ENCODE measurements at places on chromosomes 5 and 9.

GRCh38 chr5:64827703-64828102 lies 59.0 kb downstream of the CWC27 start:
- no peak overlapping the region for H3K27ac ChIP-seq
- no peak for DNase-seq
- 0 out of 2 replicates have a peak, but pooled peaks cover 10% of the 10 kb centered on the region for H3K4me1 ChIP-seq

DNA sequence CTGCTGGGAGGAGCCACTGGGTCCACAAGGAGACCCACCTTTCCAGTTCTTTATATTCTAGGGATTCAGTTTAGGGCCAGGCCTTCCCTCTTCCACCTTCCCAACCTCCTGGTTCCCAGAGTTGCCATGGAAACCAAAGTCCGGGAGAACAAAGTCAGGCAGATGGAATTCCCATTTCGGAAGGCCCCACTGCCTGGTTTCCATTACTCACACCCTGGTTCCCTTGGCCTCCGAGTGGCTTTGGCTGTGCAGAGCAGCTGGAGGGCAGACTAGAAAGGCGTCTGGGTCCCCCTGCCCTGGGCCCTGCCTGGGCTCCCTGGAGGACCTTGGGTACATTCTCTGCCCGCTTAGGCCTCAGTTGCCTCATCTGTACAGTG lies 136.1 kb downstream of the RGS3 start:
- peaks cover 25% of the 10 kb centered on the region for H3K36me3 ChIP-seq
- DNase-seq = peak; percentile 92
- H3K27ac ChIP-seq = peak overlapping the region; percentile 93
- H3K4me1 ChIP-seq = peaks cover 90% of the 10 kb centered on the region
- H3K4me3 ChIP-seq = peak overlapping the region; percentile 44
- peaks cover 7% of the 10 kb centered on the region for H3K27me3 ChIP-seq

GRCh38 chr5:109692852-109693251 lies 3.1 kb downstream of the MAN2A1 start:
- DNase-seq = no peak
- H3K27me3 ChIP-seq = peaks cover 2% of the 10 kb centered on the region
- H3K4me3 ChIP-seq = peak overlapping the region; percentile 57
- peak overlapping the region; percentile 65 for H3K27ac ChIP-seq
- peaks cover 50% of the 10 kb centered on the region for H3K4me1 ChIP-seq

- DNase-seq = no peak
- no peaks in the 10 kb centered on the region for H3K36me3 ChIP-seq
- no peaks in the 10 kb centered on the region for H3K4me1 ChIP-seq
- H3K4me3 ChIP-seq = no peak overlapping the region
These were observed 32.2 kb upstream of the PAX5 start for GRCh38 chr9:37066139-37066725.

DNA sequence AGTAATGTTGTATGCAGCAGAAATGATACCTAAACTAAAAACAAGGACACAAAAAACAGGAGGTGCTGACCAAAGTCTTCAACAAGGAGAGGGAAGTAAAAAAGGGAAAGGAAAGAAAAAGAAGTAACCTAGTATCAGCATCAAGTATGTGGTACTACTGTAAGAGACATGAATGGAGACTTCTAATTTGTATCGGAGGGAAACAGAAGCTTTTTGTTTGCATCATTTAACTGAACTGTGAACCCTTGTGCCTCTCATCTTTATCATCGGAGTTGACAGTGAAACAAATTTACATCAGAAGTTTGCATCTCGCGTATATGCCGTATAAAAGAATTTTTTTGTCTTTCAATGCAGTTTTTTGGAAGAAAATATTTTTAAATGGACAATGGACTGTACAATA lies 6.3 kb downstream of the SRP19 start:
- no peak overlapping the region for H3K27ac ChIP-seq
- H3K4me3 ChIP-seq = no peak overlapping the region
- H3K27me3 ChIP-seq = no peaks in the 10 kb centered on the region
- peaks cover 40% of the 10 kb centered on the region for H3K36me3 ChIP-seq

- H3K4me3 ChIP-seq = no peak overlapping the region
- H3K4me1 ChIP-seq = no peaks in the 10 kb centered on the region
- no peak overlapping the region for H3K27ac ChIP-seq
- H3K36me3 ChIP-seq = no peaks in the 10 kb centered on the region
- H3K27me3 ChIP-seq = no peaks in the 10 kb centered on the region
- DNase-seq = no peak
These were observed 422.6 kb downstream of the EFNA5 start for GRCh38 chr5:107248066-107248695.

- H3K4me1 ChIP-seq = 0 out of 2 replicates have a peak, but pooled peaks cover 6% of the 10 kb centered on the region
- peaks cover 9% of the 10 kb centered on the region for H3K27me3 ChIP-seq
- no peak overlapping the region for H3K27ac ChIP-seq
- no peak overlapping the region for H3K4me3 ChIP-seq
- DNase-seq = no peak
These were observed 60.9 kb downstream of the IL31RA start for GRCh38 chr5:55911784-55912653.

DNA sequence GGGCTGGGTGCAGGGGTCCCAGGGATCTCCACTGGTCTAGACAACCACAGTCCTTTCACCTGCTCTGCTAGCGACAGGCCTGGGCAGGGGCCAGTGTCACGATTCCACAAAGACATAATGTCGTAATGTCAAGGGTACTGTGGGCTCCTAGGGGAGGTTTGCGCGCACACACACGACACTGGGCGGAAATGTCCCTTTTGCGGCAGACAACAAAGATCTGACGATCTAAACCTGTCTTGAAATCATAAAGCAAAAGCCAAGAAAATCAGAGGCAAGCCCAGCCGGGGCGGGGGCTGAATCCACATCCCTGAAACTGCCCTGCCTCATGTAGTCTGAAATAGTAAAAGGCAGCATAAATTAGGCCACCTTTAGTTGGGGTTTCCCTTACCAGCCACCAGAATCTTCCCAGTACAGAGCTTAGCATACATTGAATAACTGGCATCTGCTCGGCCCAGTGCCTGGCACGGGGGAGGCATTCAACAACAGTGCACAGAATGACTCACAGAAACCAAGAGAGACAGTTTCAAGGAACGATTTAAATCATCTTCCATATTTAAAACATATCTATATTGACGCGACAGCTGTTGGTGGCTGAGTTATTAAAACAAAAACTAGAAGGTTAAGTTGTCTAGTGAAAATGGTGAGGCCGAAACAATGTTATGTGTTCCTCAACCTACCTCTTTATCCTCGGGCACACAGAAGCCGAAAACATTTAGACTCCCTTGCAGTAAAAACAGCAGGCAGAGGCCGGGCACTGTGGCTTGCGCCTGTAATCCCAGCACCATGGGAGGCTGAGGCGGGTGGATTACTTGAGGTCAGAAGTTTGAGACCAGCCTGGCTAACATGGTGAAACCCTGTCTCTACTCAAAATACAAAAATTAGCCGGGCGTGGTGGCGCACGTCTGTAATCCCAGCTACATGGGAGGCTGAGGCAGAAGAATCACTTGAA lies 151.0 kb downstream of the MYO10 start:
- no peak for DNase-seq
- peak overlapping the region; percentile 61 for H3K27ac ChIP-seq
- H3K36me3 ChIP-seq = peaks cover 47% of the 10 kb centered on the region
- peaks cover 69% of the 10 kb centered on the region for H3K4me1 ChIP-seq
- H3K4me3 ChIP-seq = no peak overlapping the region

GRCh38 chr9:111904026-111904425 lies 7.4 kb downstream of the UGCG start:
- H3K4me3 ChIP-seq = peak overlapping the region; percentile 10
- peaks cover 53% of the 10 kb centered on the region for H3K4me1 ChIP-seq
- H3K36me3 ChIP-seq = peaks cover 23% of the 10 kb centered on the region
- no peak overlapping the region for H3K27ac ChIP-seq
- peaks cover 1% of the 10 kb centered on the region for H3K27me3 ChIP-seq
- no peak for DNase-seq

DNA sequence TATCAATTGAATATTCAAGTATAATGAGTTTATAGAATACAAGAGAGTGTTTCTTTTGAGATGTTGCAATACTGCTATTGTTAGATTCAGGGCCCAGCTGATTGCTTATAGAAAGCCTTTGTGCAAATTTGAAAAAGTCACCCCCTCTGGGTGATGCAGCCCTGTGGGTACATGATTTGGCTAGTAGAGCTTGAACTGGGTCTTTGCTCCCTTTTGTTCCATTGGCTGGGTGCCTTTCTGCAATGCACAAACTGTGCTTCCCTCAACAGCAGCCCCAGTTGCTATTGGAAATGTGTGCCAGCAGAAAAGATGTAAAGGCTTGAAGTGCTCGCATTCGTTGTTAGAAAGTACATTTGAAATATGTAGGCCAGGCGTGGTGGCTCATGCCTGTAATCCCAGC lies 61.8 kb upstream of the CEMIP2 start:
- H3K36me3 ChIP-seq = no peaks in the 10 kb centered on the region
- DNase-seq = no peak
- peaks cover 20% of the 10 kb centered on the region for H3K4me1 ChIP-seq
- peaks cover 5% of the 10 kb centered on the region for H3K27me3 ChIP-seq

- H3K27me3 ChIP-seq = no peaks in the 10 kb centered on the region
- H3K4me1 ChIP-seq = peaks cover 37% of the 10 kb centered on the region
- H3K36me3 ChIP-seq = no peaks in the 10 kb centered on the region
- no peak overlapping the region for H3K27ac ChIP-seq
- no peak overlapping the region for H3K4me3 ChIP-seq
These were observed 81.5 kb downstream of the DAB2IP start for GRCh38 chr9:121732886-121733285.

GRCh38 chr5:37598733-37599132 lies 219.6 kb downstream of the WDR70 start:
- peaks cover 23% of the 10 kb centered on the region for H3K36me3 ChIP-seq
- H3K4me3 ChIP-seq = no peak overlapping the region
- H3K27ac ChIP-seq = no peak overlapping the region

DNA sequence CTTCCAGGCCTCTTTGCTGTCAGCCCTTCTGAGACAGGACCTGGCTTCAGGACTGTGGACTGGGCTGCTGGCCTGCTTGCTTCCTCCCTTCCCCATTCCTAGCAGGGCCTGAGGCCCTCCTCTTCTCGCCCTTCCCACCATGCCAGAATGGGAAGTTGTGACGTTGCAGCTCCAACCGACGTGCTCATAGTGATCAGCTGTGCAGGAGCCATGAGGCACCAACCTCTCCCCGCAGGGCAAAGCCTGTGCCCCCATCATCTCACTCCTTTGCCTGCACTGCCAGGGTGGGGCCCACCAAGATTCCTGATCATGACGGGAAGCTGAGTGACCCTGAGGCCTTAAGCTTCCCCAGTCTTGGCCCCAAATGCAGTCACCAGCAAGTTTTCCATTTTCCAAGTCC lies 45.1 kb upstream of the GARNL3 start:
- no peak overlapping the region for H3K27ac ChIP-seq
- DNase-seq = no peak
- peaks cover 6% of the 10 kb centered on the region for H3K4me1 ChIP-seq
- H3K27me3 ChIP-seq = peaks cover 32% of the 10 kb centered on the region
- no peak overlapping the region for H3K4me3 ChIP-seq

GRCh38 chr9:16866587-16866986 lies 3.9 kb downstream of the BNC2 start:
- H3K27ac ChIP-seq = peak overlapping the region; percentile 90
- no peak for DNase-seq
- H3K36me3 ChIP-seq = peaks cover 5% of the 10 kb centered on the region
- H3K27me3 ChIP-seq = no peaks in the 10 kb centered on the region
- peaks cover 53% of the 10 kb centered on the region for H3K4me1 ChIP-seq
- H3K4me3 ChIP-seq = no peak overlapping the region

DNA sequence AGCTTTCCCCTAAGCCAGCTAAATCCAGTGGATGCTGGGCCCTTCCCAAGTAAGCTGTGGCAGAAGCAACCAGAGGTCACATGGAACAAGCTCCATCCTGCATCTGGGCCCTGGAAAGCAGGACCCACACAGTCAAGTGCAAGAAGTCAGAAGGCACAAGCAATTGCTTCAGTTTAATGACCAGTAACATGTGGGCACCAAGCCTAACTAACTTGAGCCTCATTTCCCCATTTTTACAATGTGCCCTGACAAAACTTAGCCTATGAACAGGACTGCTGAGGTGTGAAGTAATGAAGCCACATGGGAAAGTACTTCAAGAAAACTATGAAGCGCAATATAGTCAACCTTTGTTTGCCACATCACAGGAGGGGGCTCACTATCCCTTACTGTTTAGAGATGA lies 90.5 kb downstream of the TLE1 start:
- H3K36me3 ChIP-seq = peaks cover 36% of the 10 kb centered on the region
- peaks cover 3% of the 10 kb centered on the region for H3K27me3 ChIP-seq
- H3K27ac ChIP-seq = no peak overlapping the region
- no peak overlapping the region for H3K4me3 ChIP-seq
- DNase-seq = no peak

DNA sequence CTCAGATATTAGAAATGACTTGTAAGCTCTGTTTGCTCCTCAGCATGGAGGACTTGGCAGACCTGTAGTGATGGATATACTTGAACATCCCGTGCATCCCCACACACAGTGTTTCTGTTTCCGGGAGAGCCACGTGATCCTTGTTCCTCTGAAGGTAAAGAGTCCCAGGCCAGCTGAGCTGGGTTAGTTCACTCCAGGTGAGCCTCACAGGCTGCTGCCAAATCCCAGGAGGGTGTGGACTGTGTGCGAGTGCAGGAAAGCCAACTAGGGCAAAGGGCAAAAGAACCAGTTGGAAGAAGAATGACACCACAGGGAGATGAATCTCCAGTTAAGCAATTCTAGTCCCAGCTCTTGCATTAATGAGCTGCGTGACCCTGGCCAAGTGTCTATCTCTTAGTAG lies 10.4 kb upstream of the TOMM5 start:
- no peak overlapping the region for H3K4me3 ChIP-seq
- DNase-seq = no peak
- H3K27me3 ChIP-seq = peaks cover 15% of the 10 kb centered on the region
- no peak overlapping the region for H3K27ac ChIP-seq
- no peaks in the 10 kb centered on the region for H3K36me3 ChIP-seq

- no peaks in the 10 kb centered on the region for H3K36me3 ChIP-seq
- H3K27ac ChIP-seq = peak overlapping the region; percentile 100
- H3K4me3 ChIP-seq = no peak overlapping the region
- no peaks in the 10 kb centered on the region for H3K27me3 ChIP-seq
- no peak for DNase-seq
These were observed 161.2 kb downstream of the C9orf50 start for GRCh38 chr9:129459547-129460322.

DNA sequence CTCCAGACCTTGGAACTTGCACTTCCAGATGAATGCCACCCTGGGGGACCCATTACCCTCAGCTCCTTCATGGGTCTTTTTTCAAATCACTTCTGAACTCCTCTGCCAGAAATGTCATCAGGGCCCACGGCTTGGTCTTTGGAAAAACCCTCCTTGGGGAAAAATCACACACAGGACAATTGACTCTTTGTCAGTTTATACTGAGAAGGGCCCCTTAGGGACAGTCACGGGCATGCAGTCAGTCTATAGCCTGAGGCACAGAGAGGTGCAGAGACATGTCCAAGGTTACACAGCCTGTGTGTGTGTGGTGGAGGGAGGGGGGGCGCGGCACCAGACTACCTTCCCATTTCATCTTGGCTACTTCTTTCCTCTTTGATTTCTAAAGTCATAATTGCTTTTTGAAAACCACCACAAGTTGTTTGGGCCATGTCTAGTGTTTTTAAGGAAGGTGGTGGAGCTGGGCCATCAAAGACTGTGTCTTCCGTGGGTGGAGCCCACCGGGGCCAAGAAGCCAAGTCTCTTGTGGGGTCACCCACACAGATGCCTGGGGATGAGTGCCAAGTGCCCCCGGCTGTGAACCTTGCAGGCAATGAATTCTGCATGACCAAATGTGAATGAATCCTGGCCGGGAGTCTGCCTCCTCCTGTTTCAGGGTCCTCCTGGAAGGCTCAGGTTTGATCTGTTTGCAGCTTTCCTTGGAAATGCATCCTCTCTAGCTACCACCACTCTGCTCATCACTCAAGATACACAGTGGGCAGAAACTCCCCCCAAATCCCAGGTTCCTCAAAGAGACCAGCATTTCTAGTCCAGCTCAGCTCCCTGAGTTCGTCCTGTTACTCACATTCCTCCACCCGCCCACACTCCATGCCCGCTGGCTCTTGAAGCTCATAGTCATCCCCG lies 200.1 kb upstream of the TBC1D2 start:
- peak overlapping the region; percentile 66 for H3K4me3 ChIP-seq
- DNase-seq = peak; percentile 58
- peaks cover 14% of the 10 kb centered on the region for H3K36me3 ChIP-seq
- no peaks in the 10 kb centered on the region for H3K27me3 ChIP-seq
- peak overlapping the region; percentile 23 for H3K27ac ChIP-seq
